ENCODE measurements at places on chromosomes 13 and 19.

DNA sequence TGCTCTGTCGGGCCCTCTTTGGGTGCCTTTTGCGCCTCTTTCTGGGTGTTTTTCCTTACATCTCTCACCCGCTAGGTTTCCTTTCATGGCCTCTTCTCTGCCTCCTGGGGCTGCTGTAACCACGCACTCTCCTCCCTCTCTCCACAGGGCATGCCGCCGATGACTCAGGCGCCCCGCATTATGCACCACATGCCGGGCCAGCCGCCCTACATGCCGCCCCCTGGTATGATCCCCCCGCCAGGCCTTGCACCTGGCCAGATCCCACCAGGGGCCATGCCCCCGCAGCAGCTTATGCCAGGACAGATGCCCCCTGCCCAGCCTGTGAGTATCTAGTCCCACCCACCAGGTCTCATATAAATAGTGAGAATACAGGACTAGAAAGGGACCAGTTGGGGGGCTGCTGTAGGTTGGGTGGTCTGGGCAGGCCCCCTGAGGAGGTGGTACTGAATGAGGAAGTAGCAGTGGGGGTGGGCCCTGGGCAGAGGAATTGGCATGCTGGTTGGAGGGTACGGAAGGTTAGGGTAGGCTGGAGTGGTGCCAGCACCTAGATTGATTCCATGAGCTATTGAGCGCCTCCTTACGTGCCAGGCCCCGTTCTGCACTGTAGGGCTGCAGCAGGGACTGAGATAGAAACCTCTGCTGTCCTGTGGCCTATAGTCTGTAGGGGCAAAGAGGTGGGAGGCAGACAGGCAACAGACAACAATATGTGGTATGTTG, 11.9 kb downstream of the SNRPA start:
- no peak for DNase-seq

DNA sequence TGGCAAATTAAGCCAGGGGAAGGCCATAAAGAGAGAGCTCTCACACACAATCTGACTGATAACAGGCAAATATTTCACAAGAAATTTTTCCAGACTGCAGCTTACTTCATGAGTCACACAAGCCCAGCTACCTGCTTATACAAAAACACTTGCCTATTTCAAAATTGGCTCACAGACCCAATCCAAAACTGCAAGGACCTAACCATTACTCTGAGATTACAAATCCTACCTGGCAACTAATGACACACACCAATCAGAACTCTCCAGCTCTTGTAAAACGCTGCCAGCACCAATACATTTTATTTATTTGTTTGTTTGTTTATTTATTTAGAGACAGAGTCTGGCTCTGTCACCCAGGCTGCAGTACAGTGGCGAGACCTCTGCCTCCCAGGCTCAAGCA, 18.1 kb upstream of the ZFP82 start:
- DNase-seq, result no peak

GRCh38 chr19:5292822-5293611, 47.6 kb downstream of the PTPRS start:
- no peak for DNase-seq

GRCh38 chr19:52410276-52410675, 12.6 kb downstream of the ZNF528 start:
- DNase-seq, result no peak

GRCh38 chr13:30730526-30730925, 4.8 kb upstream of the ALOX5AP start:
- no peak for DNase-seq

- no peak for DNase-seq
Measured at GRCh38 chr13:33441015-33441414, 155.5 kb upstream of the STARD13 start.

DNA sequence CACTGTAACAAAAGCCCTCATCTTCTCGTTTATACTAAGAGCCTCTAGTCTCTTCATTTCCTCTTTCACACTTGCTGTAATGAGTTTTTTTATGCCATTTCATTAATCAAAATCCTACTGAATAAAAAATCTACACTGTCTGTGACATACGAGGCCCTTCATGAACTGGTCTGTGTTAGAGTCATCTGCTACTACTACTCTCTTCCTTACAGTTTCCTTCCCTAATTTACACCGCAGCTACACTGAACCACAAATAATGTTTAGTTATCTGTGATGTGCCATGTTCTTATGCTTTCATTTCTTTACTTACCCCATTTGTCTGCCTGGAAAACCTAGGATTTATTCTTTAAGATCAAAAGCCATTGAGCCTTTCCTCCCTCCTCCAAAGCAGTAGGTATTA, 16.0 kb downstream of the UFM1 start:
- no peak for DNase-seq

DNA sequence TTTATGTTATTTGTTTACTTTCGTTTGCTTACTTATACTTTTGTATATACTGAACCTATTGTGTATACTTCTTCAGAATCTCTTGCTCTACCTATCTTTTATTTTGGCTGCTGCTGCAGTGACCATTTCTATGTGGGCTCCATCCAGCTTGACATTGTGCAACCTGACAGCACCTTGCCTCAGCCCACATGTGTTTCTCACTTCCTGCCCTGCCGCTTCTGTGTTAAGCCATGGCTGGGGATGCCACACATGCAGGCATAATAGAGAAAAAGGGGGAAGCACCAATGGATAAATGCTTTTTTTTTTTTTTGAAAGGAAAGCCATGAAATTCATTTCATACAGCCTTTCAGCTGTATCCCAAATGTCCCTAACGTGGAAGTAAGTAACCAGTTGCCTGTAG, 147.6 kb downstream of the RBM26 start:
- no peak for DNase-seq

DNA sequence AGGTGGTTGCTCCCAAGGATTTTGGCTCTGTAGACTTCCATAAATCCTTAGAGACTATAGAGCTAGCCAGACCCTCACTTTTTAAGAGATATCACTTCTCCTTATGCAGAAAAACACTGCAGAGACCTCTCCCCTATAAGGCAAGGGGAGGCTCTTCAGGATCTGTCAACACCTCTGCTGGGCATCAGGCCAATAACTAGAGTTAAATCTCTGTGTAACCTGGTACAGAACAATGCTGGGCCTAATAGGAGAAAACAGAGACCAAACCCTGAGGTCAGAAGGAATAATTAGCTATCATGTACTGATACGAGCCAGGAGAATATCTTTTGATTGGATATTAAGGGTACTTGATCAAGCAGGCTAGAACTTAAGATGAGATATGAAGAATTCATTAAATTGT, 358.5 kb downstream of the TBC1D4 start:
- no peak for DNase-seq

- peak; percentile 79 for DNase-seq
Measured at GRCh38 chr19:51887522-51888498, at the start of gene ZNF577. Gene ZNF577, minus strand, starts transcription at chr19:51887951. Its CDS starts 7,569 bp downstream, at chr19:51880382.

DNA sequence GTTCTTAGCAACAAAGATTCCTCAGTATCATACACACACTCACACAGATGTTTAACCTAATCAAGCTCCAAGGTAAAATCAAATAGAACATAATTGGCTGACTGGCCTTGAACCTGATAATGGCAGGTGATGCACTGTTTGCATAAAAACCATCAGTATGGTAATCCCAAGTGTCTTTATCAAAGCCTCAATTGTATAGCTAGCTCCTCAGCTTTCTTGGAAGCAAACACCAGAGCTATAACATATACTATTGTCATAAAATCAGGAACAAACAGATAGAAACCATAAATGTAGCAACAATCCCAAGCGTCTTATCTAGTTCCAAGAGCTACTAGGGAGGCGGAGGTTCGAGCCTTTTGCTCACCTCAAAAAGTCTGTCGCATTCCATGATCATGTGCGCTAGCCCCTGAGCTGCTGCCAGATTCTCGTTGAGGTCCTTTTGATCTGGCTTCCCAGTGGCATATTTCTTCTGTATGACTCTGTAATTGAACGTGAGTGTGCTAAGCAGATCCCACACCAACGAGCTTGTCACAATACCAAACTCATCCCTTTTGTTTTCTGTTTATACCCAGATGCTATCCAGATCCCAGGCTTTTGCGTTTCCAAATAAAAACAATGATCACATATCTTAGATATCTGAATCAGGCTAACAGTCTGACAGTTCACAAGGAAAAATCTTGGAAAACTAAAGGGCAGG, 95.3 kb downstream of the KL start:
- no peak for DNase-seq

GRCh38 chr19:40411125-40411842, 1.9 kb downstream of the PRX start:
- DNase-seq, result no peak

DNA sequence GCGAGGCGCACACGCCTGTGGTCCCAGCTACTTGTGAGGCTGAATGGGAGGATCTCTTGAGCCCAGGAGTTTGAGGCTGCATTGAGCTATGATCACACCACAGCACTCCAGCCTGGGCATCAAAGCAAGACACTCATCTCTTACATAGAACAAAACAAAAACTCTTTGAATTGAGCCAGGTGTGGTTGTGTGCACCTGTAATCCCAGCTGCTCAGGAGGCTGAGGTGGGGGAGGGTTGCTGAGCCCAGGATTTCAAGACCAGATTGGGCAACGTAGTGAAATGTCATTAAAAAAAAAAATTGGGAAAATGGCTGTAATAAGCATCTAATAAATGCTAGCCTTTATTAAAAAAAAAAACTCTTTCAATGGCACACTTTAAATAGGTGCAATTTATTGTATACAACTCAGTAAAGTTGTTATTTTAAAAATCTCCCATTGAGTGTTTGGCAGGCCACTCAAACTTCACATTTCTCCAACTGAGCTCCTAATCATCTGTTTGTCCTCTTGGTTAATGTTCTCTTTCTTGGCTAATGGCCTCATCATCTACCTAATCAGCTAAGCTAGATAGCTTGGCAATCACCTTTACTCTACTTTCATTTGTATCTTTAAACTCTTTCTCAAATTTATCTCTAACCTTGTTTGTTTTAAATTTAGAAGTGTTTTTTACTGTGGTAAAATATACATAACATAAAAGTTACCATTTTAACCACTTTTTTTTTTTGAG, 28.1 kb upstream of the HMGB1 start:
- no peak for DNase-seq

- DNase-seq, result no peak
Measured at GRCh38 chr19:43471091-43471490, 5.7 kb upstream of the LYPD3 start.

- DNase-seq, result peak; percentile 49
Measured at GRCh38 chr13:45370922-45371406, 30.0 kb upstream of the TPT1 start.

GRCh38 chr19:15123031-15123890, 16.1 kb downstream of the SYDE1 start:
- no peak for DNase-seq

DNA sequence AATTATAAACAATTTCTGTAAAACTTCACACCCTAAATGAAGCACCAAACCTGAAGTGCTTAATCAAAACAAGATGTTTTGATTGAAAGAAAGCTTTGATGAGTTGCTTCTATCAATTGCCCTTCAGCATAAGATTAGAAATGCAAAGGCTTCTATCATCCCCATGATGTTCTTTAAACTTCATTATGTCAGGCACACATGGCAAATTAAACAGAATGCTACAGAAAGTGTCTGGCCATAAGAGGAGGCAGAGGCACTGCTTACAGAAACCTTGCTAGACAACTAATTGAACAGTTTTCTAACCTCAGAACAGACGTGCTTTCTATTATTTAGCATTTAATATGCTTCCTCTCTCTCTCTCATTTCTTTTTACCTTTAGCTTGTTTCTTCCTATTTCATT, 228.1 kb downstream of the DCLK1 start:
- DNase-seq, result no peak

DNA sequence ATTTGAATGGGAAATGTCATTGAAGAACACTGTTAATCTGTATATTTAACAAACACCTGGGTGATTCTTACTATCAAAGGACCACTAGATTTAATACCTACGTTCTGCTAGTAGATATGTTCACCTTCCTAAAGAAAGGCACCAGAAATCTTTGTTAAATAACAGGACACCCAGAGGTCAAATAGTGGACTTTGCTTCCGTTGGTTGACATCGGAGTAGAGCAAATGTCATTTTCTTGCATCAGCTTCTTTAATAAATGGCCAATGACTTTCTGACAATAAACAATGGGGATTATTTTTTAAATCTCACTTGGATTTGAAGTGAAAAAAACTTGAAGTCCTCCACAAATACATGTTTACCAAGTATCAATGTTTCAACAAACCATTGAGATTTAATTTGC, 111.1 kb downstream of the LACC1 start:
- DNase-seq, result no peak
